ENCODE measurements at places on chromosomes 6 and 20.

GRCh38 chr6:125751334-125751916 is 2.0 kb downstream of the HEY2 start:
- DNase-seq: no peak

DNA sequence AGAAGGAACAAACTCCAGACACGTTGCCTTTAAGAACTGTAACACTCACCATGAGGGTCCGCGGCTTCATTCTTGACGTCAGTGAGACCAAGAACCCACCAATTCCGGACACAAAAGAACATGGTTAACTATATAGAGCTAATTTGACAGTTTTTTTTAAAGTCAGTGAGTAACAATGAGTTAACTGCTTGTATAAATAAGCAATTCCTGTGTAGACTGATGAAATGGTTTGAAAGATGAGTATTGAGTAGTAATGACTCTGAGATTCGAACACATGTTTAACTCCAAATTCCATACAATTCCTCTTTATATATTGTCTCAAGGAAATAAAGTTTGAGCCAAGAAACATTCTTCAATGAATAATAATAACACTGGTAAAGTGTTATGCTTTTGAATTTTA is 478.0 kb downstream of the MMUT start:
- no peak for DNase-seq

- no peak for DNase-seq
These were observed 93.9 kb upstream of the HDAC2 start for GRCh38 chr6:114064862-114065261.

DNA sequence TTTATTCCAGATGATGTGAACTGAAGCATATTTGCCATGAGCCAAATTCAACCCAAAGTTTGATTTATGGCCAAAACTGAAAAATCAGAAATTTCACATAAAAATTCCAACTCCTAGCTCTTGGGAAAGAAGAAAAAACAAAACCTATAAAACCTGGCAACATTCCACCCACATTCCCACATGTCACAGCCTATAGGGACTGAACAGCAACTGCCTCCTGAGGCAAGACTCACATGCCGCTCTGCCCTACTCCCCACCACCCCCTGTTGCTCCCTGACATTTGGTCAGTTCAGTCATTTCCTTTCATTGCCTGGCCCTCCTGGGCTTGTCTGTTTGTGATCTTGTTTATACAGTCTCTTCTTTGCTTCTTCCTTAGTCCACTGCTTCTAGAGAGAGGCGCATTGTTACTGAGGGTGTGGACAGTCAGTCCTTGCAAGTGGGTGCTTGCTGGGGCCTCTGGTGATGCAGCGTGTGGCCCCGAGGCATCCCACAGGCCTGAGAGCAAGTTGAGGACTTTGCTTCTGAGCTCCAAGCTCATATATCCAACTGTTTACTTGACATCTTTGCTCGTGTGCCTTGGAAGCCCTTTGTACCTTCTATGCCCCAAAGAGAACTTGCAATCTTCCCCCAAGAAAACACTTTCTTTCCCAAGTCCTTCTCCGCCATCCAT is 31.4 kb downstream of the NFATC2 start:
- no peak for DNase-seq

DNA sequence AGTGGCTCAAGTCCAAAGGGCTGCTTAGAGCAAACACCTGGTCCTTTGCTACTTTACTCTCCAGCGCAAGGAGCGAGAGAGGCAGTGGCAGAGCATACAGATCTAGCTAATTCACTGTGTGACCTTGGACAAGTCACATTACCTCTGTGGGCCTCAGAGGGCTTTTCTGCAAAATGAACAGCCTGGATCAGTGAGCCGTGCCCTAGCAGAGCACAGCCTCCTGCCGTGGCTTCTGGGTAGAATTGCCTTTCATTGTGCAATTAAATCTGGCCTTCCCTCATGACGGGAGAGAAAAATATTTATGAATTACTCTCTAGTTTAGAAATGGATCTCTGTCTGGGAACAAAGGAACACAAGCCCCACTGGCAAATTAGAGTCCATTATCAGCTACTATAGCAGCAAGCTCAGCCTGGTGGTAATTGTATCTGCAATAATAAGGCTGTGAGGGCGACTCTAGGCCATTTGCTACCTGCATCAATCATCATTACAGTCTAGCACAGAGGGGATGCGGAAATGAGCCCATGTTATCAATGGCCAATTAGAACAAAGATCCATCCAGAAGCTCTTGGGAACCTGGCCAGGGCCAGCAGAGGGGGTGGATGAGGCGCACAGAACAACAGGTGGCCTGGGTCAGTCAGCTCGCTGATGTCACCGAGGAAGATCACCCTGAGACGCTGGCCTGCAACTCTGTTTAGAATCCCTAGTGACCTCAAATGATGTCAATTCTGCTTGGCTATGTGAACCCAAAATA is 114.2 kb upstream of the LY86 start:
- DNase-seq: no peak

GRCh38 chr20:52817511-52817910 is 154.6 kb upstream of the TSHZ2 start:
- DNase-seq: no peak

DNA sequence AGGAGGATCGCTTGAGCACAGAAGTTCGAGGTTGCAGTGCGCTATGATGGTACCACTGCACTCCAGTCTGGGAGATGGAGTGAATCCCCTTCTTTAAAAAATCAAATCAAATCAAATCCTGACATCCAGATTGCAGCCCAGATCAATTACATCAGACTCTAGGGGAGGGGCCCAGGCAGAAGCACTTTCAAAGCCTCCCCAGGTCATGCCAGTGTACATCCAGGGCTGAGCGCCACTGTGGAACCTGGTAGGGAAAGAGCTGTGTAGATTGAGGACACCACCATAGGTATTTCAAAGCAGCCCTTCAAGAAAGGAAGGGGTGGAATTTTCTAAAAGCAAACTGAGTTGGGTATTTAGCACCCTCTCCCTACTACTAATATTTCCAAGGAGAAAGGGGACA is 89.5 kb downstream of the PRND start:
- DNase-seq: no peak

GRCh38 chr6:25975923-25976560 is 13.4 kb downstream of the TRIM38 start:
- no peak for DNase-seq

DNA sequence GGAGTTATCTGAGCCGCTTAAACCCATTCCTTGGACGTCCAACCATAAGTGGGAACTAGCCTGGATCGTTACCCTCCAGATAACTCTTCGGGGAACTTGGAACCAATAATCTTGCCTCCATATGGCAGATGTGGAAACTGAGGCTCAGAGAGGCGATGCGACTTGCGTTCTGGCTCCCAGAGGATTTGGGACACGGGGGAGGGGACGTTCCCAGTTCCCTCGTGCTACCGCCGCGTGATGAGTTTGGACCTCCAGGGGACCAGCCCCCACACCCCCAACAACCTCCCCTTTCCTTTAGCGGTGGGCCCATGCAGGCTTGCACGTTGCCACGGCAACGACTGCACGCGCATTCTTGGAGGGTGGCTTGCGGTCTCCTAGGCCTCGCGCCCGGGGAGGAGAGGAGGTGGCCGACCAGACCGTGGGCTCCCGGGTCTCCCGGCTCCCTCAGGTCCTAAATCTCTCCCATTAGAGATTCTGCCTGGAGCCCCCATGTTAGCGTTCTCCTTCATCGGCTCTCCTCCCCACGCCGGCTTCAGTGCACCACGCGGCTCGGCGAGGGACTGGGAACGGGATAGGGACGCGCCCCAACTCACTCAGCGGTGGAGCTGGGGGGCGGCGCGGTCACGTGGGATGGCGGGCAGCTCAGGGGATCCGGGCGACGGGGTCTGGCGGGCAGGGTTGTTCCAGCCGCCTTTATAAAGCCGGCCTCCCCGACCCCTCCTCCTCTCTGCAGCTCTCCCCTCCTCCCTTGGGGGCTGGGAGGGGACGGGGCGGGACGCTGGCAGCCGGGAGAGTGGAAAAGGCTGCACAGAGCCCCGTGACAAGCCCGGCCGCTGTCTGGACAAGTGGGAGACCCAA is at the start of gene PLTP:
Gene PLTP (minus strand): TSS at position 670 of the 858 bp plus-strand sequence. CDS start 703 bp downstream, outside the sequence.
- DNase-seq: no peak

DNA sequence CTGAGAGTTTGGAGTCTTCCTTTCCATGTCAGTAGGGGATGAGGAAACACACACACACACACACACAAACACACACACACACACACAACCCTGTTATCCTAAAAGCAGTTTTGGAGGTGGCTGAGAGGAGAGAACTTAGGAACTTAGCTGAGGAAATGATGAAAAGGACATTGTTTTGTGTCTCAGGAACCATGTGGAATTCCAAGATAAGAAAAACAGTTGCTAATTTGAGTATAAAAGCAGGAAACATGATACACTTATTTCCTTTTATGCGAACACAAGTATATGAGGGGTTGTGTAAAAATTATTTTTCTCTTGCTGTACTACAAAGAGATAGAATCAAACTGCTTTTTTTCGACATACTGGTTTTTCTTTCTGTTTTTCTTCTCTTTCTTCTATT is at the start of gene MYCT1:
Gene MYCT1 (plus strand): TSS at position 264 of the 400 bp plus-strand sequence. CDS start 6 bp downstream, at position 270.
- DNase-seq: no peak

- no peak for DNase-seq
These were observed 13.3 kb upstream of the ITPR3 start for GRCh38 chr6:33607784-33608161.

- DNase-seq: no peak
These were observed 47.4 kb downstream of the MAP7 start for GRCh38 chr6:136502786-136503185.

- no peak for DNase-seq
These were observed 813.0 kb downstream of the DHX35 start for GRCh38 chr20:39775110-39775509.

GRCh38 chr6:146913842-146914488 is 290.3 kb upstream of the STXBP5 start:
- no peak for DNase-seq

DNA sequence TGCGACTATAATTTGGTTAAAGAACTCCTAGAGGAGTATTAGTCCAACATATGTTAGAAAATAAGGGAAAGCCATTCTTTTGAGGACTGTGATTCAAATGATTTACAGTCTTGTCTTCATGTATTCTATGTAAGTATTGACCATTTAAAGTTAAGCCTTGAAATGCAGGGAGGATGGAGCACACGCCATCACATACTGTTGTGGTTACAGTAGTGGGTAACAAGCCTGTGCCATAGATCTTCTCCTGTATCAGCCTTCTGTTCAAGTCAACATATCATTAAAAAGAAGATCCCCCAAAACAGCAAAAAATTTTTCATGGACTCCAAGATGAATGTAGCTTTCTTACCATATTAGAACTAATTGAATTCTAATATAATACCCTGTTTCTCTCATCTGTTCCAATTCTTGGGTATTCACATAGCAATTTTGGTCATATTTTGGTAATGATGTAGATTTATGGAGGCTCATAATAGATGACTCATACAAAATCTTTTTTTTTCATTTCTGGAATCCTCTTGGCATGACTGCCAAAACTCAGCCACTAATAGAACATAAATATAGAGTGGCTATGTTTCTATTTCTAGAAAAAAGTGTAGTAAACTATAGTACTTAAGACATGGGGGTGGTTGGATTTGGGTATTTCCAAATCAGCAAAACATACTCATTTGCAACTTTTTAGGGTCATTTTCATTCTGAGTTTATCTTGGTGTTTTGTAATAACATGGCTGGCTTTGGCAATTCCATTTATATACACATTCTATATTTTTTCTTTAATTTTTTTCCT is 413.5 kb downstream of the BCKDHB start:
- no peak for DNase-seq

DNA sequence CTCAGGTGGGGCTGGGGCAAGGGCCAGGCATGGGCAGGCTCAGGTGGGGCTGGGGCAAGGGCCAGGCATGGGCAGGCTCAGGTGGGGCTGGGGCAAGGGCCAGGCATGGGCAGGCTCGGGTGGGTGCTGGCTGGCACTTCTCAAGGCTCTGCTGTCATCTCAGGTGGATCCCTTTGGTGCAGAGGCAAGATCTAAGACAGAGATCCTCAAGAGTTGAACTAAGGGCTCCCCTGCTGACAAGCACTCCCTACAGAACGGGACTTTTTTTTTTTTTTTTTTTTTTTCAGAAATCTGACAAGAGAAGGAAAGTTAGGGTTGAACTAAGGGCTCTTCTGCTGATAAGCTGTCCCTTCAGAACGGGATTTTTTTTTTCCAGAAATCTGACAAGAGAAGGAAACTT is 24.9 kb downstream of the MMP24OS start:
- no peak for DNase-seq

GRCh38 chr6:105952772-105953690 is 133.1 kb upstream of the PRDM1 start:
- DNase-seq: no peak

DNA sequence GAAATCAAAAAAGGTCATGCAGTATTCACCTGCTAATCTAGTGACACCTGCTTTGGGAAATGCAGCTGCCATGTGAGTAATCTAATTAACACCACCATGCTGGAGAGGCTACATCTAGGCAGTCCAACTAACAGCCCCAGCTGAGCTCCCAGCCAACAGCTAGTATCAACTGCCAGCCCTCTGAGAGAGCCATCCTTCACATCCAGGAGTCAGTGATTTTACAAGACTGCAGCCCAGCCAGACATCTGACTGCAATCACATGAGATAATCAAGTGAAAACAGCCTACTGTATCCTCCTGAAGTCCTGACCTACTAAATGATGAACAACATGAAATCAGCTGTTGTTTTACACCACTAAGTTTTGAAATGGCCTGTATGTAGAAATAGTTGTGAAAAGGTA is 298.4 kb downstream of the TRDN start:
- no peak for DNase-seq
